ENCODE measurements at places on chromosomes 4 and X. TPM values are rescaled to one million over a fixed set of nuclear protein-coding genes. Genes with fewer than 3 reads are reported as not detected.

The NPY2R gene
- 12.6 TPM for total RNA-seq

The MEPE gene
- 1.2 TPM for total RNA-seq

The LUZP4 gene
- total RNA-seq, result not detected

The HSFX3 gene
- total RNA-seq, result not detected

The COL25A1 gene
- 14.7 TPM for total RNA-seq

The RGN gene
- total RNA-seq, result 2.9 TPM

The PI4K2B gene
- 6.5 TPM for total RNA-seq

The RNF128 gene
- total RNA-seq, result 1.6 TPM

All from frontal cortex (tissue), 4 donors.